ENCODE measurements at places on chromosomes 7 and 10. TPM values are rescaled to one million over a fixed set of nuclear protein-coding genes. Genes with fewer than 3 reads are reported as not detected.

The PSMC2 gene
- total RNA-seq: 95.0 TPM

The CNPY1 gene
- total RNA-seq: under 0.01 TPM

The COL1A2 gene
- 84.4 TPM for total RNA-seq

The SPDYE1 gene
- total RNA-seq: not detected

The BLNK gene
- total RNA-seq: 0.41 TPM

The GNGT1 gene
- total RNA-seq: not detected

The SFTPA2 gene
- not detected for total RNA-seq

The EN2 gene
- not detected for total RNA-seq

The TAS2R16 gene
- not detected for total RNA-seq

The MYL10 gene
- not detected for total RNA-seq

The PIP gene
- total RNA-seq: not detected

The GFRA1 gene
- 8.2 TPM for total RNA-seq
